ENCODE measurements at places on chromosomes 16 and 17.

GRCh38 chr16:82368041-82368440 is 198.0 kb upstream of the MPHOSPH6 start:
- no peak for DNase-seq

GRCh38 chr17:1021147-1021546 is 24.2 kb downstream of the TIMM22 start:
- no peak for DNase-seq

DNA sequence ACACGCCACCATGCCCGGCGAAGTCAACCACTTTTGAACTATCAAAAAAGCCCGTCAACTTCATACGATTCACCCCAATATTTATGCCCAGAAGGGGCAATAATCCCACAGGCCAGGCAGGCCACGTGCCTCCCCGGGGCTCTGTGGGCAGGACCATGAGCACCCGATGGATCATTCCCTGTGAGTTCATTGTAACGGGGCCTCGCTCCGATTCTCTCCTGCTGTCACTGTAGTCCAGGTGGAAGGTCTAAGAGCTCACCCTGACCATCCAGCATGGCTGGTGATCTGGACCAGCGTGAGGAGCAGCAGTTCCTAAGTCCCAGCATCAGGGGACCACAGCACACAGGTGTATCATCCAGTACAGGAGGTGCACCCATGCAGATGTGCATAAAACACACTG is 77.5 kb upstream of the DOC2B start:
- DNase-seq = no peak

DNA sequence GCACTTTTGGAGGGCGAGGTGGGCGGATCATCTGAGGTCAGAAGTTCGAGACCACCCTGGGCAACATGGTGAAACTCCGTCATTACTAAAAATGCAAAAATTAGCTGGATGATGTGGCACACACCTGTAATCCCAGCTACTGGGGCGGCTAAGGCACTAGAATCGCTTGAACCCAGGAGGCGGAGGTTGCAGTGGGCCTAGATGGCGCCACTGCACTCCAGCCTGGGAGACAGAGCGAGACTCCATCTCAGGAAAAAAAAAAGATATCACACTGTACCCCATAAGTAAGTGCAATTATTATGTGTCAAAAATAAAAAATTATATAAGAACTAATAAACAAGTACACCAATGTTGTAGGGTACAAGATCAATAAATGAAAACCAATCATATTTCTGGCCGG is 200.0 kb downstream of the CDRT15L2 start:
- no peak for DNase-seq

- no peak for DNase-seq
Measured at GRCh38 chr17:11547853-11548252, 50.4 kb upstream of the DNAH9 start.

- DNase-seq = no peak
Measured at GRCh38 chr16:22844416-22844815, 30.5 kb downstream of the HS3ST2 start.

DNA sequence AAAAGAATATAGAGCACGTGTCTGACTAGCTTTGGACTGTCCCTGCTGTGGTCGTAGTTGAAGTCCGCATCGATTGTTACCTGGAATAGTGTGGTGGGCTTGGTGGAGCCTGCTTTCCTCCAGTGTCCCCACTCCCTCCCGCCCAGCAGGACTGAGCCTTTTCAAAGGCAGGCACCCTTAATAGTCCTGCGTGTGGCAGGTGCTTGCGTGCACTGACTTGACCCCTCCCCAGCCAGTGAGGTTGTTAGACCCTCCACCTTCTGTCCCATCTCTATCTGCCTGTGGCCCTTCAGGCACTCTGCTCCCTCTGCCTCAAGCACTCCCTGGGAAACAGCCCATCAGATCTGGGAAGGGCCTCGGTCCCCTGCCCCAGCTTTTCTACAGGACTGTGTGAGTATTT is 36.6 kb downstream of the TMEM11 start:
- DNase-seq = no peak

- no peak for DNase-seq
Measured at GRCh38 chr17:39753514-39754160, 15.9 kb downstream of the GRB7 start.

- DNase-seq = no peak
Measured at GRCh38 chr16:642189-643049, 791 bp downstream of the MCRIP2 start.

All from NCI-H2081 treated with DMSO at 0.1 percent for 48 hours (cell line).